Cerebellar nuclear complex (tissue), 1 donor: ENCODE measurements at places on chromosomes 1 and 21.

GRCh38 chr1:2360588-2361364 lies 30.6 kb downstream of the MORN1 start:
- no peak for DNase-seq

GRCh38 chr1:162535501-162535900 lies 26.0 kb upstream of the UAP1 start:
- DNase-seq: no peak

DNA sequence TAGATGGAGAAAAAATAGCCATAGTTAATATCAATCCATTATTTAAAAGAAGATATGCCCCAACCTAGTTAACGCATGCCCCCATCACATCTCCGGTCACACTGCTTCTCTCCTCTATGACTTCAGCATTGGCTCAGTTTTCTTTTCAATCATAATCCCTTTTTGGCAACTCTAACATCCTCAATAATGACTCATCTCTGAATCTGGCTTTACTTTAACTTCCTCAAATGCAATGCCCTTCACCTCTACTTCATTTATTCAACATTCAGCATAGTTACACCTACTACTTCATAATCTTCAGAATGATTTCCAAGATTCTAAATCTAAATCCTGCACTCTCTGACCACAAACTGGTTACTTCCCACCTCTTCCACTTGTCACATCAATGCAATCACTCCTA lies 417.3 kb downstream of the USH2A start:
- no peak for DNase-seq

DNA sequence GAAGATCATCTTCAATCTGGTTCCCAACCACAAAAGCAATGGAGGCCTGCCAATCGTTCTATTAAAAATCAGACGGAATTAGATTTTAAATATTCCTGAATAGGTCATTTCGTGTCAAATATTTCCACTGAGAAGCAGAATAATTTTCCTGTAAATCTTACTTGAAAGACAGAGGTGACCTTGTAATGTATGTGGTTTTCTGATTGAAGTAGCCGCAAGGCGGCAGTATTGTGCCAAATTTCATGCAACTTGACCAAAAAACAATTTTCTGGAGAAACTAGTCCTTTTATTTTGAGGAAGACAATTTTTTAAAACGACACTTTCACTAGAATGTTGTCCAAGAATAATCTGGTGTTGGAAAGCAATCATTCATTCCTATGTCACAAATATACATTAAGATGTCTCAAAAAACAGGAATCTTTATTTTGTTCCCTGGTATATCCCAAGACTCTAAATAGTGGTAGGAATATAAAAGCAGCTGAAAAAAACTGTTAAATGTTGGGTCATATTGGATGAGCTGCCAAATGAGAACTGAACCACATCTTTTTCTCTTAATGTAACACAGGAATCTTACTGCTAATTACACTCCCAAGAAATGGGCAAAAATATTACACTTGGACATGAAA lies 33.6 kb downstream of the SPAG17 start:
- DNase-seq: no peak

DNA sequence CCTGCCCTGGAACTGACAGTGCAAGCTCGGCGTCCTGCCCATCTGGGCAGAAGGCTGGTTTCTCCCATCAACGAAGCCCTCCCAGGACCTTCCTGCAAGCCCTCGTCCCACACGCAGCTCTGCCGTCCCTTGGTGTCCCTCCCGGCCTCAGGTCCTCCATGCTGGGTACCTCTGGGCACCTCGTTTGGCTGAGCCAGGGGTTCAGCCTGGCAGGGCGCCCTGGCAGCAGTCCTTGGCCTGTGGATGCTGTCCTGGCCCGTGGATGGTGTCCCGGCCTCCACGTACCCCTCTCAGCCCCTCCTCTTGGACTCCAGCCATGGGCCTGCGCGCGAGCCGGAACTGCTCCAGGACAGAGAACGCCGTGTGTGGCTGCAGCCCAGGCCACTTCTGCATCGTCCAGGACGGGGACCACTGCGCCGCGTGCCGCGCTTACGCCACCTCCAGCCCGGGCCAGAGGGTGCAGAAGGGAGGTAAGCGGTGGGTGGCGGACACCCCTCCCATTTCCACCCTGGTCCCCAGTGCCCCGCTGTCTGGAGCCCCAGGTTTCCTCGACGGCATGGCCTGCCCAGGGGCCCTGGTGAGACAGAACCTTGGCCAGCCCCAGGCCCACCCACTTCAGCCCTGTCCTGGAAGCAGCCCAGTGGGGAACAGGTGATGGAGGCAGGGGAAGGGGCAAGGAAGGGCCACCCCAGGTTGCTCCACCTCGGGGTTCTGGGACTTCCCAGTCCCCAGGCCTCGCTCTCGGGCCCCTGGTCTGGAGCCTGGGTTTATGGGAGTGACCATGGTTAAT lies 3.5 kb downstream of the TNFRSF14 start:
- DNase-seq: no peak
